Activated CD4-positive, alpha-beta T cell treated with anti-CD3 and anti-CD28 coated beads for 24 hours (primary cell): ENCODE measurements at places on chromosomes 16 and 17.

DNA sequence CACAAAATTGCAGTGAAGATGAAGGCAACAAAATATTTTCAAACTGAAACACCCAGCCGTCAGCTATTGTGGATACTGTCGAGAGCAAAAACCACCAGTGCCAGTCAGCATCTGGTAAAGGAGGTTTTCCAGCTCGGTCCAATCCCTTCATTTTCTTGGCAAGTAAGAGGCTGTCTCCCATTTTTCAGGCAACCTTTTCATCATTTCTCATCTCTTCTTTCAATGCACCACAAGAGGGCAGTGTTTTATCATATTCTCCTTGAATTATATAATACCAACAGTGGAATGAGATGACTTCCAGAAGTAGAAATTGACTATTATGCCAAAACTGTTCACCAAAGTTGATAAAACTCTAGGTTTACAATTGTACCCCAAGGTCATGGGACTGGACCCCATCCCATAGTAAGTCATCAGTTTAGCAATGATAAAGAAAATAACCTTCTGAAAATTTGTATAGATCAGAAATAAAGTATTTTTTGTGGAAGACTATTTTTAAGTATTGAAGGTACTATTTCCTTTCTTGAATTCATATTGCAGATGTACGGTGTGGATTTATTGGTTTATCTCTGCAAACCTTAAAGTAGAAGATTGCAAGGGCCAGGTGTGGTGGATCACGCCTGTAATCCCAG is 16.8 kb downstream of the NQO1 start:
- DNase-seq: no peak

DNA sequence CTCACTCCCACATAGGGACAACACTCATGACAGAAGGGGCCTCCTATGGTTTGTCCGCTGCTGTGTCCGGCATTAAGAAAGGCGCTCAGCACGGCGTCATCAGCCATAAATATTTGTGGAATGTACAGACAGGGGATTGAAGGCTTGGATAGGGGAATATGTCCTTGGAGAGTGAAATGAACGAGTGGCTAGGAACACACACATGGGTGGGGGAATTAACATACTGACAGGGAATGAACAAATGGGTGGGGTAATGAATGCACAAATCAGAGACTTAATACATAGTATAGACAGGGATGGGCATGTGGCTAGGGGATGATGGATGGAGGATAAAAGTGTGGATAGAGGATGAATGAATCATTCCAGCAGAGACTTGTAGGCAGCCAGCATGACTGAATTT is 154.0 kb upstream of the HSBP1 start:
- DNase-seq: no peak

DNA sequence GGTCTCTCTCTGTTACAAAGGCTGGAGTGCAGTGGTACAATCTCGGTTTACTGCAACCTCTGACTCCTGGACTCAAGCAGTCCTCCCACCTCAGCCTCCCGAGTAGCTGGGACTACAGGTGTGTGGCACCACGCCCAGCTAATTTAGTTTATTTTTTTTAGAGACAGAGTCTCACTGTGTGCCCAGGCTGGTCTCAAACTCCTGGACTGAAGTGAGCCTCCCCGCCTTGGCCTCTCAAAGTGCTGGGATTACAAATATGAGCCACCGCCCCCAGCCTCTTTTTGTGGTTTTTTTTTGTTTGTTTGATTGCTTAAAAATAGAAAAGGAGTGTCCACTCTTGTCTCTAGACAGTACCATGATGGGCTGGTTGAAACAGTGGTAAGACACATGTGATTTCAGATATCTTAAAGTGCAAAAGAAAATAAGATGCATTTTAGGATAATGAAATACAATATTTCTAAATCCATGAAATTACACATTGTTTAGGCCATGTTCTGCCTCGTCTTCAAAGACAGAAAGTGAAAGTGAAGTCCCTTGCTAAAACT is 27.4 kb downstream of the KIAA0513 start:
- no peak for DNase-seq

DNA sequence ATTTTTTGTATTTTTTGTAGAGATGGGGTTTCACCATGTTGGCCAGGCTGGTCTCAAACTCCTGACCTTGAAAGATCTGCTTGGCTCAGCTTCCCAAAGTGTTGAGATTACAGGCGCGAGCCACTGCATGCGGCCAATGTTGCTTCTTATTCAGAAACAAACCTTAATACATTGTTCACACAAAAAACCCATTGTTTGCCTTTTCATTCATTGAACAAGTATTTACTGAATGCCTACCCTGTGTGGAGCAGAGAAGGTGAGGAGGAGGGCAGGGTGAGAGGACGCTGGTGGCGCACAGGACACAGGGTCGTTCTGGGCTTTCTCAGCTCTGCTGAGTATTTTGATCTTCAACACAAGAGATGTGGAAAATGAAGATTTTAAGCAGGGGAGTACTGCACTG is 8.0 kb upstream of the KRT23 start:
- no peak for DNase-seq
